NCI-H1417 treated with DMSO at 0.1 percent for 48 hours (cell line): ENCODE measurements at places on chromosomes 16 and 17.
A peak's percentile ranks its signal among the peaks of the same experiment; 100 is the strongest.

- DNase-seq: no peak
Observed at GRCh38 chr16:66435896-66436295, 8.8 kb downstream of the BEAN1 start.

DNA sequence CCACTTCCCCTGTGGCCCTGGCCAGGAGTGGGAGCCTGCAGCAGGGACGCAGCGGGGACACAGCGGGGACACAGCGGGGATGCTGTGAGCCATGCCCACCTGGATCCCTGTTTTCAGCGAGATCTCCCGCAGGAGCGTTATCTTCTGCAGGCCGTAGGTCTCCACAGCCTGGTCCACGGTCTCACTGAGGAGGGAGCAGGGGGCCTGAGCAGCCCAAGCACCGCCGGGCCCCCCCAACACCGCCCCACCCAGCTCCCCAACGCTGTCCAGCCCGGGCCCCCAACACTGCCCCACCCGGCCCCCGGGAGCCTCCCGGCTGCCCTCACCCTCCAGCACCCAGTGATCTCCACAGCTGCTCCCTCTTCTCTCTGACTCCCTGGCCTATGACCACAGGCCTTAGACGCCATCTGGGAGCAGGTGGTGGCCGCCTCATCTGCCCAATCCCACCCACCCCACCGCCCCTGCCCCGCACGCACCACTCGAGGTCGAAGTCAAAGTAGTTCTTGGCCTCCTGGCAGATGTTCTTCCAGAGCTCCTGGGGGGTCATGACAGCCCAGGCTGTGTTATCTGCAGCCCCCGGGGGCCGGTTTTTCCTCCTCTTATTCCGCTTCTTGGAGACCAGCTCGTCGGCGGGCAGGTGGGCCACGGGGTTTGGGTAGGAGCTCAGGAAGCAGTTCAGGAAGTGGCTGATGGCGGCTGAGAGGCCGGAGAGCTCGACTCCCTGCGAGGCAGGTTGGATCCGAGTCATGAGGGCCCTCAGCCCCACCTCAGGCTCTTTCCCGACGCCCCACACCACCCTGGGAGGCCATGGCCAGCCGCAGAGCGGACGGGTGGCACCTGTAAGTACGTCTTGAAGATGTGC, 17.0 kb downstream of the CLUH start:
- no peak for DNase-seq

DNA sequence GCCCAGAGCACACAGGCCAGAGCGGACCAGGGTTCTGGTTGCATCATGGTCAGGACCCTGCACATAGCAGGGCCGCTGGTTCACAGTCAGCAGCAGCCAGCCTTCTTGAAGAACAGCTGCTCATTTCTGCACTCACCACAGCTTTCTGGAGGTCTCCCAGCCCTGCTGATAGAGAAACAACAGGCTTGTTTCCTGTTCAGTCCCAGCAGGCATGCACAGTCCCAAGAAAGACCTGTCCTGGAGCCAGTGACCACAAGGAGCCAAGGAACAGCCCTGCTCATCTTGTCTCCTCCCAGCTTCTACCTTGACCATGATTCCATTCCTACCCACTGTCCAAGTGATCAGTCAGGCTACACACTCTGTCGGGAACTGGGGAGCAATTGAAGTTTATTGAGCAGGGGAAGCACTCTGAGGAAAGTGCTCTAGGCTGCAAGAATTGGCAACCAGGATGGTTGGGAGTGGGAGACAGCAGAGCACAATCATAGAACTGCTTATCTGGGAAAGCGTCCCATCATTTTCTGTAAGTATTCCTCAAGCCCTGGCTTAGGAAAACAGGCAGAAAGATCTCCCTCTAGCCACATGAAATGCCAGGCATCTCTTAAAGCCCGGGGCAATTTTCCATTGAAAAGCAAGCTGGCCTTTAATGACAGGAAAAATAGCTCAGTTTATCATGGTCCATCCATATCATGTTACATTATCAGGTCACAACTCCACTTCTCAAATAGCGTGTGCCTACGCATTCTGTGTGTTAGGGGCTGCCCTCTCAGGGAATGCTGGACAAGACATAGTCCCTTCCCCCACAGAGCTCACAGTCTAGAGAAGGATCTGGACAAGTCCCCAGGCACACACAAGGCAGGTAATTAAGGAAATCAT, 155.4 kb upstream of the FOXF1 start:
- DNase-seq: no peak

- no peak for DNase-seq
Observed at GRCh38 chr17:77324227-77324626, 183.5 kb downstream of the SEC14L1 start.

- no peak for DNase-seq
Observed at GRCh38 chr17:31660684-31661083, 198.4 kb downstream of the COPRS start.

GRCh38 chr17:17811381-17812210, 25.2 kb downstream of the SREBF1 start:
- no peak for DNase-seq

DNA sequence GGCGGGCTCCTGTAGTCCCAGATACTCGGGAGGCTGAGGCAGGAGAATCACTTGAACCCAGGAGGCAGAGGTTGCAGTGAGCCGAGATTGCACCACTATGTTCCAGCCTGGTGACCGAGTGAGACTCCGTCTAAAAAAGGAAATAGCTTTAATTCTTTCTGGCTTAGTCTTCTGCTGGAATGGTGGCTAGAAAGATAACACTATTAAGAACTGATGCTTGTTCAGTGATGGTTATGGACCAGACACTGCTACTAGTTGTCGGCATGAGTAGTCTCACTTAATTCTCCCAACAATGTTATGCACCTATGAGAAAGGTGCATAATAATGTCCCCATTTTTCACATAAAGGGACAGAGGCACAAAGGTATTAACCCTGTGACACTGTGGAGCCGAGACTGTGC, 188.7 kb downstream of the HS3ST3A1 start:
- no peak for DNase-seq

GRCh38 chr17:28812748-28813377, 29.7 kb downstream of the FAM222B start:
- peak; percentile 77 for DNase-seq

GRCh38 chr17:20211246-20211645, 202.1 kb downstream of the SPECC1 start:
- no peak for DNase-seq

DNA sequence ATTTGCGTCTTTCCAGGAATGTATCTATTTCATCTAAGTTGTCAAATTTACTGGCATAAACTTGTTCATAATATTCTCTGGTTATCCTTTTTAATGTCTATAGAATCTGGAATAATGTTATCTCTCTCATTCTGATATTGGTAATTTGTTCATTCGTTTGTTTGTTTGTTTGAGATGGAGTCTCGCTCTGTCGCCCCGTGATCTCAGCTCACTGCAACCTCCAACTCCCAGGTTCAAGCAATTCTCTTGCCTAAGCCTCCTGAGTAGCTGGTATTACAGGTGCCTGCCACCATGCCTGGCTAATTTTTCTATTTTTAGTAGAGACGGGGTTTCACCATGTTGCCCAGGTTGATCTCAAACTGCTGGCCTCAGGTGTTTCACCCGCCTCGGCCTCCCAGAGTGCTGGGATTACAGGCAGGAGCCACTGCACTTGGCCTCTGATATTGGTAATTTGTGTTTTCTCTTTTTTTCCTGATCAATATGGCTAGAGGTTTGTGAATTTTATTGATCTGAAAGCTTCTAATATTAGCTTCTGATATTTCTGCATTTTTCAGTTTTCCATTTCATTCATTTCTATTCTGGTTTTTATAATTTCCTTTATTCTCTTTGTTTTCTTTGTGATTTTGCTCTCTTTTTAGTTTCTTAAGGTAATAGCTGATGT, 59.5 kb downstream of the RBBP6 start:
- DNase-seq: no peak

- DNase-seq: no peak
Observed at GRCh38 chr17:80998118-80998747, 6.6 kb downstream of the CHMP6 start.

DNA sequence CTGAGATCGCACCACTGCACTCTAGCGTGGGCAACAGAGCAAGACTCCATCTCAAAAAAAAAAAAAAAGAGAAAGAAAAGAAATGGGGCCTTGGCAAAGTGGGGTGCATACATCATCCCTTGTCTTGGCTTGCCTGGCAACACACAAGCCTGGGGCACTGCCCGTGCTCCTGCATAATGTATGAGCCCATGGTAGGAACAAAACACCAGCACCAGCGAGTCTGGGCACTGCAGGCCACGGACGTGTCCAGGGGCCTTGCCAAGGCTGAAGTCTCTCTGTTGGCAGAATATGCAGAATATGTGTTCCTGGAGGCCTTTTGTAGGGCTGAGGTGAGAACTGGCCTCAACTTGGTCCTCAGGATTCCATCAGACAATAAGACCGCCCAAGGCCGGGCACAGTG, 15.7 kb upstream of the ALDOA start:
- DNase-seq: no peak

GRCh38 chr17:70021726-70022125, 53.3 kb upstream of the KCNJ16 start:
- DNase-seq: no peak

DNA sequence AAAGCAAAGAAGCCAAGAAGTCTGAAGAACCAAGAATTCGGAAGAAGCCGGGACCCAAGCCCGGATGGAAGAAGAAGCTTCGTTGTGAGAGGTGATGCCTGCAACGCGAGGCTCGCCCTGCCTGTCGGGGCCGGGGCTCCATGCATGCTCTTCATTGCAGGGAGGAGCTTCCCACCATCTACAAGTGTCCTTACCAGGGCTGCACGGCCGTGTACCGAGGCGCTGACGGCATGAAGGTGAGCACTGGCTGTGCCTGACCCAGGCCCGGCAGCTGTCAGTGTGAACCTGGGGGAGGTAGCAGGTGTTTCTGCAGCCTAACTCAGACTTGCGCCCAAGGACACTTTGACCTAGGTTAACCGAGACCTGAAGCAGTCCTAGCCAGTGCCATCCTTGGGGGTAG, 12.0 kb downstream of the ZNF276 start:
- DNase-seq: no peak

DNA sequence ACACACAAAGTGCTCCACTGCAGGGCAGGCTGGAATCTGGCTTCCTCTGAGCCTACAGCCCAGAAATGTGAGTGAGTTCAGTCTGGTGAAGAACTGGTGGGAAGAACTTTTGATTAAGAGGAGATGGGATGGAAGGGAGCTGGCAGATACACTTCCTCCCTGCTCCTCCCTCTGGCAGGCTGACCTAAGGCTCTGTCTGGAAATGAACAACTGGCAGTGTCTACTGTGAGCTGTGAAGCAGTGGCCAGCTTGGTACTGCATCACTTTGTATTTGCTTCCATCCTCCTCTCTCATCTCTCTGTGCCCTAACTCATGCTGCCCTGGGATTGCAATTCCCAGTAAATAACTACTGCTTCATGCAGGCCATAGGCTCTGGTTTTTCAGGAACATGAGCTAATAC, 45.6 kb downstream of the MAF start:
- DNase-seq: no peak

GRCh38 chr16:2777903-2778629, 986 bp upstream of the ELOB start:
- no peak for DNase-seq

DNA sequence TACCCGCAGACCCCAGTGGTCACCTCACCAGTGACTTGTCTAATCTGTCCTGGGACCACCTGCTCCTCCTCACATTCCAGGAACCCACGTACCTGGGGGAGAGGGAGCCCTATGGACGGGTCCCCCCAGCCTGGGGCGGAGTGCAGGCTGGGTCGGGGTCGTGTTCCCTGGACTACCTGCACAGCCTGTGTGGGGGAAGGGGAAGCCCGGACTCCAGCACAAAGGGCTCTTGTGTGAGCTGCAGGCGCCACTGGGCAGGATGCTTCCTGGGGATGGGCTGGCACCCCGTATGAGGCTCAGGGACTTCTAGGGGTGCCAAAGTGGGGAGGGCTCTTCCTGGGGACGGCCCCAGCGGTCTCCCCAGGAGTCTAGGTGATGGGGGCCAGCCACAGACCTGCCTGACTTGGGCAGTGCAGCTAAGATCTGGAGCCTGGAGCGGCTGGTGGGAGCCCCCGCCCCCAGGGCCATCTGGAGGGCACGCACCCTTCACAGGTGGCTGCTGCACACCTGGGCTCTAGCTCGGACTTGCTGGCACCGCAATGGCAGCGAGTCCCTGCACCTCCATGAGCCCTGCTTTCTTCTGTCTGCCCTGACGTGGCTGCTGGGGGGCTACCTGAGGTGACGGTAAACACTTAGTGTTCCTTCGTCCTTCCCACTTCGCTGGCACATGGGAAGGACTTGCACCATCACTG, 7.5 kb downstream of the VASN start:
- DNase-seq: no peak

DNA sequence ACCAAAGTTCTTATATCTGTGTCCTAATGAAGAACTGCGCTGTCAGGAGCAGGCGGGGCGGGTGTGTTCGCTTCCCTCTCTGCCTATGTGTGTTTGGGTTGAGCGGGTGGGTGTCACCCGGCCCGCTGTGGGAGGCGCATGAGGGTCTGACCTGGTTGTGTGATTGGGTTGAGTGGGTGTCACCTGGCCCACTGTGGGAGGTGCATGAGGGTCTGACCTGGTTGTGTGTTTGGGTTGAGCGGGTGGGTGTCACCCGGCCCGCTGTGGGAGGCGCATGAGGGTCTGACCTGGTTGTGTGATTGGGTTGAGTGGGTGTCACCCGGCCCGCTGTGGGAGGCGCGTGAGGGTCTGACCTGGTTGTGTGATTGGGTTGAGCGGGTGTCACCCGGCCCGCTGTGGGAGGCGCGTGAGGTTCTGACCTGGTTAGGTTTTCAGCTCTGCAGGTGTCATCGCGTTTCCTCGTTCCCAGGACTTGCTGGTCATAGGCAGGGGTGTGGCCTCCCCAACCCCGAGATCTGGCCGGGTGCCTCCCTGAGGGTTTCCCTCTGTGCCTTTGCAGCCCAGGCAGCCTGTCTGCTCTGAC, 69.6 kb upstream of the ZNF750 start:
- DNase-seq: no peak

DNA sequence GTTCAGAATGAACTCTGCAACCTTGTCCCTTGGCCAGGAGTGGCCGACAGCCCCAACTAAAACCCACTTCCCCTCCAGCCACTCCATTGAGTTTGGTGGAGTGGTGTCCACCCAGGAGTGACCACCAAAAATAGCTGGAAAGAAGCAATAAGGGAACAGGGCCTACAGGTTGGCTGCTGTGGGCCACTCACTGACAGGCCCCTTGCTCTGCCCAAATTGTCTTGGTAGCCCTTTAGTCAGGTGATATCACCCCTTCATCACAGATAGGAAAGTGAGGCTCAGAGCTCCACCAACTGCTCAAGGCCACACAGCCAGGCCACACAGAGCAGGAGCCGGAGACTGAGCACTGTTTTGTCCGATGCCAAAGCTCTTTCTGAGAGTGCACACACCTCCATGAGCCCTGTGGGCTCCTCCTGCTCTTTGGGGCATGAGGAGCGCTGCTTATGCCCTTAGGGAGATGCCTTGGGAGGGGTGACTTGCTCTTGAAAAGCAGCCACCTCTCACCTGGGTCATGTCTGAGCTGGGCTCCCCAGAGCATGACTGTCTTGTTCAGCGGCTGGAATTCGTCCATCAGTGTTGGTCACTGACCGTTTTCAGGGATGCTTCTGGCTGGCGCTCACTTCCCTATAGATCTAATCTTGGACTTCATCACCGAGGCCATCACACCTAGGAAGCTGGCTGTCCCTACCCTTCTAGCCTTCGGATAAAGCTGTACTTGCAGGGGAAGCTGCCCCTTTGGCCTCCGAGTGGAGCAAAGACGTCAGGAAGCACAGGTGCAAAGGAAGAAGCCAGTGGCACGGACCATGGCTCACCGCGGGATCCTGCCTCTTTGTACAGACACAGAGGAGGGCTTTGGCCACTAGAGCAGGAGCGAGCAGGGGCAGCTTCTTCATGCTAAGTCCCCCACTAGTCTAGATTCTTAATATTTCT, 186.0 kb upstream of the ZNF469 start:
- DNase-seq: no peak
